ENCODE measurements at places on chromosomes 3 and 15.

DNA sequence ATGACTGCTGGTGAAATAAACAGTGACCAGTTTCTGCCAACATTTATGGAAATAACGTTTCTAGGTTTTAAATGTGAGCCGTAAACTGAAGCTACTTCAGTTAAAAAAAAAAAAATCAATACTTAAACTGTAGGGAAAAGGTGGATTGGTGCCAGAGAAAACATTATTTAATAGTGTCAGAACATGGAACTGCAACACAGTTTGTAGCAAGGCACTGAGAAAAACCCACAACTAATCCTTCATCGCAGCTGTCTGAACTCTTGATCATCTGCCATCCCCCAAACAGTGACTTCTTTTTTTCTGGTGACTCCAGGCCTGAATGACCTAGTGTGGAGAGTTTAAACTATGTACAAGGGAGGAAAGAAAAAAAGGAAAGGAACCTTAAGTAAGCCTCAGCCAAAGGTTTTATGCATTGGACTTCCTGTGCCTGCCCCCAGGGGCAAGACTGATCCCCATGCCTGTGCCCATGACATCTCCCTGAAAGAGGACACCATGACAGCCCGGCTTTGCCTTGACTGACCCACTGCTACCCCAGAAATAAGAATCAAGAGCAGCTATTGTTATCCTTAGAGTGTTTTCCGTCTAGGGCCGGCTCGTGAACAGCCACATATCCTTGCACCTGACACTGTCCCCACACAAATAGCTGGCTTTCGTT is 33.1 kb downstream of the CRTAP start:
- no peak for DNase-seq

DNA sequence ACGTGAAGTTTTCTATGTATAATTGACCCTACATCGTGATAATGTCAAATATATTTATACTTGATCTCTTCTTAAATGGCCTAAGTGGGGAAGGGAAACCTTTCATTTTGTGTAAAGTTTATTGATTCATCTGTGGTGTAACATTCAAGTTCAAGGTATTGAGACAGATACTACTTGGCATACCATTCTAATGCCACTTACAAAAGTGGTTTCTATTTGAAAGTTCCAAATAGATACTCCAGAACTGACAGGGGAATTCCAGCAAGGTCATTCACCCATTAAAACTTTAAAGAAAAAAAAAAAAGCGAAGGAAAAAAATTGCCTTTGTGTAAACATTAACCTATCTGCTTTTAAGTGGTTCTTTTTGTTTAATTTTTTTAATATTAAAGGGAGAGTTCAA is 45.3 kb upstream of the MAP3K13 start:
- no peak for DNase-seq

- DNase-seq: no peak
Measured at GRCh38 chr3:142348460-142348859, 99.4 kb downstream of the XRN1 start.

DNA sequence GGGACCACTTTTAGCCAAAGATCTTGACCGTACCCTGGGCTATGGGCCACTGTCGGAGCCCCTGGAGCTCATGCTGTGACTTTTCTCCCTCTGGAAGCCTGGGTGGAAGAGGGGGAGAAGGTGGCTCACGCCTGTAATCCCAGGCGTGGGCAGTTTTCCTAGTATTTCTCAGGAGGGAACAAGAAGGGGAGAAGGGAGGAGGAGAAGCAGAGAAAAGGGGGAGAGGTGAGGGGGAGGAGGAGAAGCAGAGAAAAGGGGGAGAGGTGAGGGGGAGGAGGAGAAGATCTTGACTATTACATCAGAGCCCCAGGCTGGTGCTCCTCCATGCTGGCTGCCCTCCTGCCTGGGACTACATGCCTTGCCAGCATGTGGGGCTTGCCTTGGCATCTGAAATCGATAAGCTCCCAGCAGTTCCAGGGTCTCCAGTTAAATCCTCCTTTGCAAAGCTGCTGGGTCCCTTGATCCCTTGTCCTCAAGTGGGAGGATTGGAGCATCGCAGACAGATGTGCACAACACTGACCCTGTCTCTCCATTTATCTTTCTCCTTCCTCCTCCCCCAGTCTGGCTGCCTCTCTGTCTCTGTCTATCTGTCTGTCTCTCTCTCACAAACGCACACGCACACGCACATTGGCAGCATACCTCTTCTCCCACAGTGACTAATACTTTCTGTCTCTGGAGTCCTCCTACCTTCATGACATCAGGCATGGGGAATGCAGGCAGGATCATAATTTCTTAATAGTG is 41.6 kb downstream of the MRAS start:
- no peak for DNase-seq

GRCh38 chr15:45529613-45530012 is 7.1 kb upstream of the SLC30A4 start:
- no peak for DNase-seq

DNA sequence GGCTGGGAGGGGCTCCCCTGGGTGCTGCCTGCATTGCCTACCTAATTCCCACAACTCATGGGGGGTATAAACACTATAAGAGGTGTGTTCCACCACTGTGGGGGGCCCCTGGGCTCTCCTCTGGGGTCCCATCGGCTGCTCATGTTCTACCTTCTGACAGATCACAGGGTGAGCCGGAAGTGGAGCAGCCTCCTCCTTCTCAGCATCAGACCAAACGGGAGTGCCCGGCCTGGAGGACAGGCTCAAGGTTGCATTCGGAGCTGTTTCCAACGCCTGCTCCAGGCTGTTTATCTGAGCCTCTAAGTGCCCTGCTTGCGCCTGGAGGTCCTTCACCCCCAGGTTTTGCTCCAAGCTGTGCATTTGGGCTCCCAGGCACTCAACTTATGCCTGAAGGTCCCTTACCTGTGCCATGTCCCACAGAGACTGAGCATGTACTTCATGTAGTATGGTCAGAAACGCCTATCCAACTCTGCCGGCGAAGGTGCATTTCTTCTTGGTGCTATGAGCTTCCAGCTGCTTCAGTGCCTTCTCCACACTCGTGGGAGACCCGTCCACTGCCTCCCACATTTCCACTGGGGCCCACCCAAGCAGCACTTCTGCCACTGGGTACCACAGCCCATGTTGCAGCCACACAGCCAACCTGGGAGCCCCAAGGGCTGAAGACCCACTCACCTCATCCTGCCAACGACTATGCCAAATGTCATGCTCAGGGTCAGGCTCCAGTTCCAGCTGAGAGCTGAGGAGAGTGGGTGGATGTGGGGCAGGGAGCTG is 232.1 kb downstream of the IGSF11 start:
- no peak for DNase-seq

GRCh38 chr3:110795163-110795562 is 276.5 kb upstream of the NECTIN3 start:
- DNase-seq: no peak

DNA sequence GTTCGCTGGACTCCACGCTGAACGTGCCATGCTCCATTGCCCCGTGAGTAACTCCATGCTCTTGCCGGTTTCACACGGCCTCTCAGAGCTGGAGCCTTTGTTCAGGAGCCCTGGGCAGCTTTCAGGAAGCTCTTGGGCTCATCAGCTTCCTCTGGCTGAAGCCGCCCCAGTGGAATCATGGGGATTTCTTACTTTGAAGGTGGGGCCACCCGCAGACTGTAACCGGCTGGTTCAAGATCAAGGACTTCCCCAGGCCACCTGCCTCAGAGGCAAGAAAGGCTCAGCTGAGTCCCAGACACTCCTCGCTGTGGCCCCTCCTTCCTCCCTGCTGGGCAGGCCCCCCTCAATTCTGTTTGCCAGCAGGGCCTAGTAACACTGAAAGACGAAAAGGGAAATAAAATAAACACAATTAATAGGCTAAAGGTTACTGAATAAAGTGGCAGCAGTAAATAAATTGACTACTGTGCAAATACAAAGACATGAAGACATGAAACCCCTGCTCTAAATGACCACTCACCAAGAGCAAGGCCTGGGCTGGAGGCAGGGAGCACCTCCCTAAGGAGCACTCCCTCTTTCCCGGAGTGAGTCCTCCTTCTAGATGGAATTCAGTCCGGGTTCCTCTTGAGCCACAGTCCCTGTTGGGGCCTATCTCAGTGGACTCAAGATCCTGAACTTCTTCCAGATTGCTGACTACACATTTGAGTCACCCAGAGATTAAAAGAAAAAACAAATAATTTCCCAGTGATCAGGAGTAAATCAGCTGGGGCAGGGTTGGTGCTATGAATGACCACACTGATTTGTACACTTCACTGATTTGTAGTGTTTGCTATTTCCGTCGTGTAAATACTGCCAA is 51.0 kb downstream of the ZDHHC19 start:
- peak; percentile 88 for DNase-seq

- DNase-seq: no peak
Measured at GRCh38 chr3:8869613-8870012, 93.7 kb downstream of the RAD18 start.

- DNase-seq: no peak
Measured at GRCh38 chr3:159779883-159780282, 208.8 kb upstream of the IL12A start.

- DNase-seq: peak; percentile 30
Measured at GRCh38 chr3:165805946-165806561, 31.2 kb downstream of the BCHE start.

DNA sequence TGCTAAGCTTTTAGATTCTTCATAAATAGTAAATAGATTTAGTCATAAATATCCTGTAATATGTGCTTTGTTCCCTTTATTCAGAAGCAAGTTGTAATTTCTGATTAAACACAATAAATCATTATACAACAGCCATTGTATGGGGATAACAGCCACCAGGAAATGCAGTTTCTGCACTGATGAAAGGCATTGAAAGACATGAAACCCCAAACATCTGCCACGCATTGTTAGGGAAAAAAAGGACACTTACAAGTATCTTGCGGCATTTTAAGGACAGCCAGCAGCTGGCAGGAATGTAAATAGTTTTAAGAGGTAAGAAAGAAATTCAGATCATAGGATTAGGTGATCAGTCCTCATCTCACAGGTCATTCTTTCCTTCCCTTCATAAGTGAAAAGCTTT is 801.1 kb upstream of the LMCD1 start:
- no peak for DNase-seq

DNA sequence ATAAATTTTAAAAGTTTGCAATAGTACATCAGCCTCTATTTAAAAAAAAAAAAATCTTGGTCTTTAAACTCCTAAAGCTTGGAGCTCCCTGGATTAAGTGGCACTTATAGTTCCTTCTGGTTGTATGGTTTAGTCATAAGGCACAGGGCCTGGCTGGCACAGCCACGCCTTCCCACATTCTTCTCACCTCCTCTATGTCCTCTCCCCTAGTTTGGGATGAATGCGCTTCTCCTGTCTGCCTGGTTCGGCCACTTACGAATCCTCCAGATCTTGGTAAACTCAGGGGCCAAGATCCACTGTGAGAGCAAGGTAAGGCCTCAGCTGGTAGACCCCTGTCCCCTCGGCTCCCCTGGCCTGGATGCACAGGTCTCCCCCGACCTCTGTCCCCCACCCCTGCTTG is 10.0 kb downstream of the ANKDD1A start:
- no peak for DNase-seq

GRCh38 chr15:39784638-39785037 is 2.0 kb upstream of the FSIP1 start:
- no peak for DNase-seq

- DNase-seq: peak; percentile 34
Measured at GRCh38 chr3:3082234-3082924, 27.8 kb downstream of the IL5RA start.

- no peak for DNase-seq
Measured at GRCh38 chr3:45972534-45973402, 22.9 kb downstream of the FYCO1 start.

GRCh38 chr3:194089357-194090177 is 46.4 kb upstream of the HES1 start:
- peak; percentile 66 for DNase-seq

DNA sequence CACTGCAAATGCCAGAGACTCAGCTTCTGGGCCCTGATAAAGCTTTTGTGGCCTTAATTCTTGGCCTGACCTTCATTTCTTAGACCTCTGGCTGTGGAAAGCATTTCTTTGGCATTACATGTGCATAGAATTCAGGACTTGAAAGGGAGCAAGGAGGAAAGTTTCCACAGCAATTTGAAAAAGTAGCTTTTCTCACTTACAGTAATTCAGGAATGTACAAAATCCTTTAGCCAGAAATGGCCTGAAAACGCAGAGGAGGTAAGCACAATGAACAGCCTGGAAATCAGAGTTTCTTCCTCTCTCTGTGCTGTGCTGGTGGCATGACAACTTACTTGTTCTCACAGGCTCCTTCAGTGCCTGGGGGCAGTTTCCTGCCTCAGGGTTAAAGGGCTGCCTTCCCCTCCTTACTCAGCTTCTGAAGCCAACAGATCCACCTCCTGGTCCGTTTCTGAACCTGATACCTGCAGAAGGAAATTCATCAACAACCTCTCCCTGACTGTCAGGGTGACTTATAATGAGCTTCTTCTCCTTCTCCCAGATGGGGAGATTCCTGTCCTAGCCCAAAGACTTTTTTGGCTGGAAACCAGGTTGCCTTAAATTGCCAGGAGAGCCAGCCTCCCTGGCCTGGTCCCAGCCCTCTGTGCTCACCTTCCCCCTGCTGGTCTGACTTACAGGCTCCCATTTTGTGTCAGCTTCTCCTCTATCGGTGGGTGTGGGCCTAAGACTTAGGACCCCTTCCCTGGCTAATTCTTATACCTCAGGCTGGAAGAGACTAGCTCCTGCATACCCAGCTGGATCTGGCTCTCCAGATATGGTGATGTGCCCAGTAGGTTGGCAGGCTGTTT is 102.3 kb downstream of the MYRIP start:
- no peak for DNase-seq
